ENCODE measurements at places on chromosomes 3 and 15. TPM values are rescaled to one million over a fixed set of nuclear protein-coding genes. Genes with fewer than 3 reads are reported as not detected.

- no peaks in the 10 kb centered on the region for H3K36me3 ChIP-seq
- no peak for DNase-seq
- H3K4me1 ChIP-seq = no peaks in the 10 kb centered on the region
- no peak overlapping the region for H3K4me3 ChIP-seq
- no peak overlapping the region for H3K27ac ChIP-seq
Observed at GRCh38 chr3:2940062-2940461, 170.1 kb downstream of the IL5RA start.

DNA sequence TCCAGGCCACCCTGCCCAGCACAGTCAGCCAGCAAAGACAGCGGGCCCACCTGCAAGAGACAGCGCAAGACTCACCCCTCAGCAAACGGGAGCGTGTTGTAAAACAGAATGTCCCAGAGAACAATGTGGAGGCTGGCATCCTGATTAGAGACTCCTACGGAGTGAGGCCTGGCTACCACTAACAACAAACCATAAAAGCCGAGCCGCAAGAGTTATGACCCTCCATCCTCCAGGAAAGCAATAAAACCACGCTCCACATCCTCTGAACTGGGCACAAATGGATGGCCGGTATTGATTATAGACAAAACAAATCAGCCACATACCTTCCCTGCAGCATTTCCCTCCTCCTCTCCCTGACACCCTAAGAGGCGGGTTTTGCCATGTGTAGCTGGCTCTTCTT, 75.8 kb upstream of the LIPC start:
- no peaks in the 10 kb centered on the region for H3K4me1 ChIP-seq
- no peaks in the 10 kb centered on the region for H3K36me3 ChIP-seq
- H3K27ac ChIP-seq = no peak overlapping the region
- DNase-seq = no peak

GRCh38 chr15:39786447-39787056, 3.9 kb upstream of the FSIP1 start:
- peaks cover 12% of the 10 kb centered on the region for H3K4me1 ChIP-seq
- H3K4me3 ChIP-seq = no peak overlapping the region
- no peak for DNase-seq
- no peaks in the 10 kb centered on the region for H3K27me3 ChIP-seq
- H3K36me3 ChIP-seq = no peaks in the 10 kb centered on the region
- no peak overlapping the region for H3K27ac ChIP-seq

DNA sequence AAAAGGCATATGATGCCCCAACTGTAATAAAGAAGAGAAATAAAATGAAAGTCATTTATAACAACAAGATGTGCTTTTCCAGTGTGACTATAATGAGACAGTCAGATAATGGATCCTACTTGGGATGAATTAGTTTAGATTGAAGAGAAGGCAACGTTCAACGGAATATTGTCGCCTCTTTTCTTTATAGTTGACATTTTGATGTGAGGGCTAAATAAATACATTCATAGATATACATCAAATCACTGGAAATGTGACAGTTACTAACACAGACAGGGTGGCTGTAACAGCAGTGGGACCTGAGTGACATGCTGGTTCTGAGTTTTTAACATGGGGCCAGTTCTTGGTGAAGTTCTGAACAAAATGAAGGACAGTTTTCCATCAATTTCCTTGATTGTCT, 61.1 kb upstream of the ATP2B2 start:
- H3K27me3 ChIP-seq = no peaks in the 10 kb centered on the region
- H3K4me3 ChIP-seq = no peak overlapping the region
- no peaks in the 10 kb centered on the region for H3K4me1 ChIP-seq
- H3K27ac ChIP-seq = no peak overlapping the region

DNA sequence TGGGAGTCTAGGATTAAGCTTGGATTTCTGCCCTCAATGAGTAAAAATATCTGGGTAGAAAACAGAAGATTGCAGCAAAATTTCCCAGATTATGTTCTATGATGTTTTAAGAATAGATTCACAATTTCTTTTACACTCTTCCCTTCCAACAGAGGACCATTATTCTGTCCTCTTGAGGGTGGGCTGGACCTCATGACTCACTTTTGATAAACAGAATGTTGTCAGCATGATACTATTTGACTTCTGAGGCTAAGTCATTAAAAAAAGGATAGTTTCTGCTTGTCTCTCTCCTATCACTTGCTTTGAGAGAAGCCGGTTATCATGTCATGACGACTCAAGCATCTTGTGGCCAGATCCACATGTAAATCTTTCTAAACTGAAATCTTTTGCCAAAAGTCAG, 396.2 kb upstream of the CDIN1 start:
- H3K36me3 ChIP-seq = no peaks in the 10 kb centered on the region
- H3K27ac ChIP-seq = no peak overlapping the region
- H3K27me3 ChIP-seq = no peaks in the 10 kb centered on the region
- H3K4me3 ChIP-seq = no peak overlapping the region

- H3K4me3 ChIP-seq = no peak overlapping the region
- H3K36me3 ChIP-seq = no peaks in the 10 kb centered on the region
- DNase-seq = no peak
- no peaks in the 10 kb centered on the region for H3K4me1 ChIP-seq
- no peaks in the 10 kb centered on the region for H3K27me3 ChIP-seq
- H3K27ac ChIP-seq = no peak overlapping the region
Observed at GRCh38 chr15:100949691-100950090, 30.5 kb downstream of the LRRK1 start.

- H3K27me3 ChIP-seq = no peaks in the 10 kb centered on the region
- no peak overlapping the region for H3K4me3 ChIP-seq
- H3K27ac ChIP-seq = no peak overlapping the region
- H3K36me3 ChIP-seq = no peaks in the 10 kb centered on the region
- no peak for DNase-seq
Observed at GRCh38 chr3:89560568-89560967, 453.1 kb downstream of the EPHA3 start.

DNA sequence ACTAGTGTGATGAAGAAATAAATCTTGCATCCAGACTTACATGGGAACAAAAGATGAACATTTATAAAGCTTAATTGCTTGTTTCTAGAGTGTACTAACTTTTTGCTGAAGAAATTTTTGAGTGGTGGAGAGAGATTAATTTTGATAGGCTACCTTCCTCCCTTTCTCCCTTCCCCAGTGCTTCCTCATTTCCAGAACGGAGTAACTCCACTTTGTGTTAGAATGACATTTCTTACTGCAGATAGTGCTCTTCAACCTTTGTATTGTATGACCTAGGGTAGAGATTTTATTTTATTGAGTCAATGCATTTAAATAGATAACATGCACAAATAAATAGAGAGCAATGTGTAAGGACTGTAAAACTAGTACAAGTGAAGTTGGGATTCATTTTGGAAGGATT, 1.9 kb downstream of the ATP1B3 start:
- H3K27ac ChIP-seq = peak overlapping the region; percentile 100
- no peak for DNase-seq
- H3K27me3 ChIP-seq = no peaks in the 10 kb centered on the region
- H3K36me3 ChIP-seq = no peaks in the 10 kb centered on the region
- peaks cover 16% of the 10 kb centered on the region for H3K4me1 ChIP-seq

GRCh38 chr3:127351321-127351720, 63.5 kb upstream of the PRR20G start:
- H3K27me3 ChIP-seq = no peaks in the 10 kb centered on the region
- H3K4me1 ChIP-seq = no peaks in the 10 kb centered on the region
- H3K36me3 ChIP-seq = no peaks in the 10 kb centered on the region
- no peak for DNase-seq
- H3K4me3 ChIP-seq = no peak overlapping the region
- H3K27ac ChIP-seq = no peak overlapping the region

DNA sequence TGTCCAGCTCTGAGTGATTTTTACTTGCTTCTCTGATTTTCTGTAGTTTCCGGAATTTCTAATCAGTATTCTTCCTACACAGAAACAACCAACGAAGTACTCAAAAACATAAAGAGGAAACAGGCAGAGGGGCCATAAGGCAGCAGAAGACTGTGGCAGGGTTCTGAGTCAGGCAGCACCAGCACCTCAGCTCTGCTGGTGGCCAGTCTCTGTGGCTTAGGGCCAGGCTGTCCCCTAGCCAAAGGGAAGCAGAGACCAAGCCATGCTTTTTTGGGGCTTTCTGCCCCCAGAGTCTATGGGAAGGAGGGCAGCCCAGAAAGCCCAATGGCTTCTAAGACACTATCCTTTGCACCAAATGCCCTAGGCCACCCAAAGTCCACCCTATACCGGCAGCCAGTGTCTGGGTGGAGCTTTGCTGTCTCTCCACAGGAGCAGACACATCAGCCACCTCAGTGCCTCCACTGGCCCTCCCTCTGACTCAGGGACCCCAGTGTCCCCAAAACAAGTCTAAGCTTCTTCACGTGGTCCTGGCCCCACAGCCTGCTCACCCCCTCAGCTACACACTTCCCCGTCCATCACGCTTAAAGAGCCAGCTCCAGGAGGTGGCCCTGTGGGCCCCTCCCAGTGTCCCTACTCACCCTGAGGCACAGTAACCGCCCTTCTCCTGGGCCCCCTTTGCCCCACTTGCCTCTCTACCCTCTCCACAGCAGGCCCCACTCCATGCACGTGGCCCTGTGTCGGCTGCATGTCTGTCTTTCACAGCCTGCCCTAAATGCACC, 46.2 kb downstream of the CCDC12 start:
- H3K36me3 ChIP-seq = peaks cover 3% of the 10 kb centered on the region
- H3K4me3 ChIP-seq = no peak overlapping the region
- H3K4me1 ChIP-seq = peaks cover 99% of the 10 kb centered on the region
- peak overlapping the region; percentile 82 for H3K27ac ChIP-seq

GRCh38 chr3:177426878-177427495, 229.7 kb upstream of the TBL1XR1 start:
- H3K4me1 ChIP-seq = no peaks in the 10 kb centered on the region
- no peak overlapping the region for H3K27ac ChIP-seq
- no peak overlapping the region for H3K4me3 ChIP-seq
- no peaks in the 10 kb centered on the region for H3K36me3 ChIP-seq

DNA sequence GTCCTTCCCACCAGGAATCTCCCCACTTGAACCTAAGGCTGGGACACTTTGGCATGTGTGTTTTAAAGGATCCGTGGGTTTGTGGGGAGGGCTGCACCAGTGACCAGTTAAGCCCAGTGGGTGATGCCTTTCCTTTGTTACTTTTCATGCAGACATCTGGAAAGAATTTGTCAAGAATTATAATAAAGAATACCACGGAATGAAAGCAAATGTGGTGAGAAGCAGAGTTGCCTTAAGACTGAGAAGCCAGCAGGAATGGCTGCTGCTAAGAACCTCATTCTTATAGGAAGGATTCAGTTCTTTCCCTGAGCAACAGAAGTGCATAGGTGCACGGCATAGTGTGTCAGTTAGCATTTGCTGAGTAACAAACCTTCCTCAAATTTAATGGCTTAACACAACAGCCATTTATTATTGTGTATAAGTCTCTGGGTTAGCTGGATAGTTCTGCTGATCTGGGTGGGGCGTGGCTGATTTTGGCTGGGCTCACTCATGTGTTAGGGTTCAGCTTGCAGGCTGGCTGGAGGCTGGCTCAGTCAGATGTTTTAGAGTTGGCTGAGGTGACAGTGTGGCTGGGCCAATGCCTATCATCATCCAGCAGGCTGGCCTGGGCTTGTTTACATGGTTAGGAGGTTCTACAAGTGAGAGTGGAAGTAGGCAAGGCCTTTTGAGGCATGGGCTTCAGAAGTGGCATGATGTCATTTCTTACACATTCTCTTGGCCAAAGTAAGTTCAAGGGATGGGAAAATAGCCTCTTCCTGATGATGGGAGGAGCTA, 262.7 kb upstream of the CTDSPL start:
- no peak for DNase-seq
- H3K4me3 ChIP-seq = no peak overlapping the region

- no peaks in the 10 kb centered on the region for H3K4me1 ChIP-seq
- H3K27ac ChIP-seq = no peak overlapping the region
- no peak overlapping the region for H3K4me3 ChIP-seq
- no peaks in the 10 kb centered on the region for H3K27me3 ChIP-seq
- no peak for DNase-seq
- H3K36me3 ChIP-seq = no peaks in the 10 kb centered on the region
Observed at GRCh38 chr3:43736558-43737440, 46.1 kb downstream of the ABHD5 start.

DNA sequence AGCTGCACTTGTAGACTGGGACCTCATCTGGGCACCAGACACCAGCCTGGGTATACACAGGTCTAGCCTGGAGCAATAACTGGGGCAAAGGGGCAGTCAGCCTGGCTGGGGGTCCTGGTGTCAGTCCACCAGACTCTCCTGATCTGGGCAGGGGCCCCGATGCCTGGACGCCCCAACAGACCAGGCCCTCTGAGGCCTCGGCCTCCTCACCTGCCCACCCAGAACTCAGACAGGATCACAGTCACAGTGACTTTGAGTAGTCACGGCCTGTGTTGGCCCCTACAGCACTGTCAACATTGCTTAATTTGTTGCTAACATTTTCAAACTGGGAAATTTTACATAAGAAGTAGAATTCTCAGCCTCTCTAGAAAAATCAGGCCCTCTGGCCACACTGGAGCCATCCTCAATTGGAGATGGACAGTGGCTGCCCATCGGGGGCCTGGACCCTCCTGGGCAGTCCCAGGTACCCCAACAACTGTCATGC, 5.8 kb downstream of the TWF2 start:
- H3K4me3 ChIP-seq = no peak overlapping the region
- no peak for DNase-seq
- peaks cover 79% of the 10 kb centered on the region for H3K36me3 ChIP-seq
- H3K27me3 ChIP-seq = no peaks in the 10 kb centered on the region
- no peak overlapping the region for H3K27ac ChIP-seq

GRCh38 chr3:12882336-12883310, 41.3 kb upstream of the RPL32 start:
- peaks cover 5% of the 10 kb centered on the region for H3K27me3 ChIP-seq
- H3K4me3 ChIP-seq = no peak overlapping the region
- H3K27ac ChIP-seq = no peak overlapping the region
- no peaks in the 10 kb centered on the region for H3K36me3 ChIP-seq
- DNase-seq = no peak

DNA sequence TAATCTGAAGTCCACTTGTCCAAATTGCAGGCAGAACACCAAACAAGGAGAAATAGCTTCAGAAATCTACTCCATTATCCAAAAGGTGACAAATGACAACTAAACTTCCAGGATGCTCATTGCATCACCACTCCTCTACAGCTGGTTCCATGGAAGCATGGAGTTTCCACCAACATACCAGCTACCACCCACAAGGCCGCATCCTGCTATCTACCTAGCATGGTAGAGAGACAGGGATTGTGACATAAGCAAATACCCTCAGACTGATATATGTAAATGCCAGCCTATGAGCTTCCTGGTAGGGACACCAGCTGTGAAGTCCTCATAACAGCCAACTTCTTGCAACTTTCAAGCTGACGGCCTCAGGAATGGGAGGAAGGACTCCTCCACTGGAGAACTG, at the start of gene TRIM42:
Gene TRIM42 (plus strand): TSS at position 301 of the 400 bp plus-strand sequence. CDS start 166 bp downstream, outside the sequence.
- H3K4me3 ChIP-seq = no peak within 1 kb of the TSS
- H3K27me3 ChIP-seq = no peaks in the 10 kb centered on the region
- no peak within 1 kb of the TSS for H3K27ac ChIP-seq
- no peaks in the 10 kb centered on the region for H3K4me1 ChIP-seq
- no peak for DNase-seq

GRCh38 chr3:196694941-196695848, 16.9 kb downstream of the CEP19 start:
- no peak overlapping the region for H3K4me3 ChIP-seq
- H3K27ac ChIP-seq = no peak overlapping the region
- H3K27me3 ChIP-seq = no peaks in the 10 kb centered on the region
- no peak for DNase-seq

Gene XIRP1
- total RNA-seq = not detected

Gene TMEM207
- total RNA-seq = not detected

Gene CD96
- total RNA-seq = 2.8 TPM

Gene ERC2
- 1.9 TPM for total RNA-seq

Gene MAGI1
- 12.0 TPM for total RNA-seq

Gene ST8SIA2
- not detected for total RNA-seq

Gene FAM107A
- 3.9 TPM for total RNA-seq

Gene MNS1
- 0.95 TPM for total RNA-seq

Gene UBE3A
- 42.9 TPM for total RNA-seq

All from esophagus squamous epithelium (tissue), 5 donors.